ENCODE measurements at places on chromosomes 6 and 20.

DNA sequence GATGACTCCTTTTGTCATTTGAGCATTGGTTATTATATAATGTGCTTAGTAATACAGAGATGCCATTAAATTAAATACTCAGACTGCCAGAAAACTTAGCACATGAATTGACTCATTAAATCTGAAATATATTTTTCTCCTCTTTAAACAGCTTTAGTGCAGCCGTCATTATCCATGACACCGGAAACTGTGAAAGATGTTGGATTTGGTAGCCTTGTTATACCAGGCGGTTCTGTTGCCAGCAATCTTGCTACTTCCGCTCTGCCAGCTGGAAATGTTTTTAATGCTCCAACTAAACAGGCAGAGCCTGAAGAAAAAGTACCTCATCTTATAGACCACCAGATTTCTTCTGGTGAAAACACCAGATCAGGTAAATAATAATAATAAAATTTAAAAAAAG is 97.6 kb downstream of the SCAF8 start:
- no peak for DNase-seq

- no peak for DNase-seq
Observed at GRCh38 chr20:40319741-40320516, 369.1 kb downstream of the MAFB start.

GRCh38 chr6:52286798-52287432 is 2.4 kb upstream of the MCM3 start:
- peak; percentile 64 for DNase-seq

DNA sequence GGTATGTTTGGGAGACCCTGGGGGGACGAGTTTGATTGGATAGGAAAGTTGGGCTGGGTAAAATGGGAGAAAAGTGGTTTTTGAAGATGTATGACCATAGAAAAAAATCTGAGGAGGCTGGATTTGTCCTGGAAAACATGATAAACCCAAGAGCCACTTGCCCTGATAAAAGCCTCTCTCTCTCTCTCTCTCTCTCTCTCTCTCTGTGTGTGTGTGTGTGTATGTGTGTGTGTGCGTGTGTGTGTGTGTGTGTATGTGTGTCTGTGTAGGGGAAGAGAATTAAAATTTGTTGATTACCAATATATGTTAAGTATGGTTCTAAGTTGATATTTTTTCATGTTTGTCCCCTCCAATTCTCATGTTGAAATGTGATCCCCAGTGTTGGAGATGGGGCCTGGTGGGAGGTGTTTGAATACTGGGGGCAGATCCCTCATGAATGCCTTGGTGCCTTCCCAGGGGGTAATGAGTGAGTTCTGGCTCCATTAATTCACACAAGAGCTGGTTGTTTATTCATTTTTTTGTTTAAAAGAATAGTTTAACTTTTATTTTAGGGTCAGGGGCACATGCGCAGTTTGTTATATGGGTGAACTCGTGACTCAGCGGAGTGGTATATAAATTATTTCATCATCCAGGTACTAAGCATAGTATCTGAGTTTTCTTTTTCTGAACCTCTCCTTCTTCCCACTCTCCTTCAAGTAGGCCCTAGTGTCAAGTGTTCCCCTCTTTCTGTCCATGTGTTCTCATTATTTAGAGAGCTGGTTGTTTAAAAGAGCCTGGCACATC is 208.8 kb downstream of the TFAP2B start:
- no peak for DNase-seq

GRCh38 chr6:27864906-27865849 is 47.0 kb downstream of the OR2B2 start:
- DNase-seq = peak; percentile 97

DNA sequence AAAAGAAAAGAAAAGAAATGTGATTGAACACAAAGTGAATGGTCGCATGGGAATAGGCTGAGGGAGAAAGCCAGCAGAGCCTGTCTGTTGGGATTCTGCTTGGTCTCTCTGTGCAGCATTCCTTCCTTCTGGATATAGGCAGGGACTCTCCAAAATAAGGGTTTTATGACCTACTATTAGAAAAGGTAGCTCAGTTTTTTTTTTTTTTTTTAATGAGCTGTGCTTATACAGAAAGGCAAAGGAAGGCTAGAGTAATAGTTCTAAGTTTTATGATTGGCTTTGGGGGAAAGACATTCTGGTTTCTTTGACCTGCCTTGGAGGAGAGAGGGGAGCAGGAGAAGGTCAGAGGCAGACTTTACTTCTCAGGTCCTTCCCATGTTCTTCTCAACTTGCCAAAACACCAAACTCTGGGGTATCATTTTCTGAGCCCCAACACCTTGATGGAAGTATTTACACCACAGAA is 18.8 kb upstream of the IER3 start:
- no peak for DNase-seq

Data from CD4-positive, alpha-beta T cell treated with Interleukin-21 for 1 hour (primary cell).